ENCODE measurements at places on chromosomes 1 and 21.

- peak; percentile 45 for DNase-seq
Measured at GRCh38 chr1:211326528-211327345, at the start of gene TRAF5. Gene TRAF5, plus strand, starts transcription at chr1:211326833. Its CDS starts 26,407 bp downstream, at chr1:211353240.

GRCh38 chr1:177329871-177330270, 159.1 kb downstream of the BRINP2 start:
- DNase-seq, result no peak

DNA sequence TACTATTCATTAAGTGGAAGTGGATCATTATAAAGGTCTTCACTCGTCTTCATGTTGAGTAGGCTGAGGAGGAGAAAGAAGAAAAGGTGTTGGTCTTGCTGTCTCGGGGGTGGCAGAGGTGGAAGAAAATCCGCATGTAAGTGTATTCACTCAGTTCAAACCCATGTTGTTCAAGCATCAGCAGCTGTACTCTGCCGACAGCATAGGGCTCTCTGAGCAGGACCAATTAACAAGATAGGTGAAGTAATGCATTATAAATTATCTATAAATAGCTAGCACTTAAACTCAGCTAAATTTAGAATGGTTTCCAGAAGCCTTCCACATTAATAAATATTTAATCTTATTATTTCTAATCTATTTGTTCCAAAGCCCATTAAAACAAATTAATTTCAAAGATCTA, 116.8 kb downstream of the RGS2 start:
- DNase-seq, result no peak

DNA sequence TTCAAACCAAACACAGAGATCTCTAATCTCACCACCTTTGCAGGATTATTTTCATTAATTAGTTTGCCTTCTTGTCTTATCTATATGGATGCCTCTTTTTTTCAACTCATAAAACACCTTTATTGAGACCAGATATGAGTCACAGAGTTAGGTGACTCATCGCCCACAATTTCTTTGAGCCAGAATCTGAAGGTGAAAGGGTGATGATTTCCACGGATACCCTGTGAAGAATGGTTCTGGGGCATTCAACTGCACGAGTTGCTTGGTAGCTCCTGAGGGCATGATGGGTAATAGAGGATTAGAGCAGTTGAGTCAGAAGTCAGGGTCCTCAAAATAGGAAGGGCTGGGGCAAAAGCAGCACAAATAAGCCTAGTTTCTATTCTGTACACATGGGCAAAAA, 128.2 kb downstream of the TBX19 start:
- peak; percentile 24 for DNase-seq

Measured in fibroblast of upper back skin (primary cell).